ENCODE measurements at places on chromosomes 5 and 9. TPM values are rescaled to one million over a fixed set of nuclear protein-coding genes. Genes with fewer than 3 reads are reported as not detected.

- no peak for DNase-seq
Observed at GRCh38 chr9:124613849-124614248, 106.7 kb upstream of the NR5A1 start.

- DNase-seq, result no peak
Observed at GRCh38 chr5:54764102-54765090, 221.0 kb downstream of the ESM1 start.

The IFT74 gene
- total RNA-seq, result 15.1 TPM

The FGF18 gene
- 27.8 TPM for total RNA-seq

The ADAMTS19 gene
- total RNA-seq, result 39.6 TPM

- no peak for DNase-seq
Observed at GRCh38 chr9:16003785-16004184, 450.9 kb downstream of the CCDC171 start.

DNA sequence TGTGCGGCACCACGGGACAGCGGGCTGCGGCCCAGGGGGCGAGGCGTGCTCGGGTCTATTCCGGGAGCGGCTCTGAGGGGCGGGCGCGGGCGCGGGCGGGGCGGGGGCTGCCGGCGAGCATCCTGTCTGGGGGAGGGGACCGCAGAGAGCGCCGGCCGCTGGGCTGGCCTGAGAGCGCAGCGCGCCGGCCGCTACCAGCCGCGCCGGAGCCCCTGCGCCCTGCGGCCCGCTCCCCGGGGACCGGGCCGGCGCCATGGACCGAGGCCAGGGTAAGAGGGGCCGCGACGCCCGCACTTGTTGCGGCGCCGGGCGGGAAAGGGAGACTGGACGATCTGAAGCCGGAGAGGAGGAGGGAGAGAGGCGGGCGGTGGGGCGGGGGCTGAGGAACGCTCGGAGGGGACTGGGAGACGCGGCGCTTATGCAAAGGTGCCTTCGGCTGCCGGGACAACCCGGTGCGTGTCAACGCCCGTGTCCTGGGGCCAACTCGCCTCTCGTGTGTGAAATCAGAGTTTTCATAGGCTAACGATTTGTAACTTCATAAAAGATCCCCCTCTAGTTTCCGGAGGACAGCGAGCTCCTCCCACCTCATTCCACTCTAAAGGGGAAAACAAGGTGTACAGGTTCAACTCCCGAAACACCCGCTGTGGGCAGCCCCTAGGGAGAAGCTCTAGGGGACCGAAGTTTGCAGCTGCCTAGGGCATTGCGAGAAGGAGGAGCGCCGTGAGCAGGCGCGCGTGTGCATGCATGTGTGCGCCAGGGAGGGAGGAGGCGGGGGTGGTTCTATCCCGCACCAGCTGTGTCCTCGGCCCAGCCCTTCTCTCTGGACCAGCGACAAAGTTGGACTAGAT, at the start of gene AFAP1L1:
Gene AFAP1L1, plus strand, starts transcription at position 144 of the 848 bp plus-strand sequence. Its CDS starts 110 bp downstream, at position 254.
- peak; percentile 81 for DNase-seq

- no peak for DNase-seq
Observed at GRCh38 chr5:138755084-138755748, 2.0 kb downstream of the CTNNA1 start.

- no peak for DNase-seq
Observed at GRCh38 chr5:63121471-63121870, 542.9 kb downstream of the LRRC70 start.

The ANKRD34B gene
- total RNA-seq, result 0.13 TPM

The TMEM252 gene
- 0.09 TPM for total RNA-seq

DNA sequence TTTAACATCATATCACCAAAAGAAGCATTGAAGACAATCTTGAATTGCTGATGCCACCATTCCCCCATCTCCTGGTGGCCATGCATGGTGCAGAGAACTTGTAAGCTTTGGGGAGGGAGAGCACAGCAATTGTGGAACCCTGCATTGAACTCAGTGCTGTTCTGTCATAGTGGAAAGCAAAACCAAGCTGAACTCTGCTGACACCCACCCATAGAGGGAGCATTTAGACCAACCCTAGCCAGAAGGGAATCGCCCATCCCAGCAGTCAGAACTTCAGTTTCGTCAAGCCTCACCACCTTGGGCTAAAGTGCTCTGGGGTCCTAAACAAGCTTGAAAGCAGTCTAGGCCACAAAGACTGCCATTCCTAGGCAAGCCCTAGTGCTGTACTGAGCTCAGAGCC, 37.4 kb upstream of the RUSC2 start:
- no peak for DNase-seq

Measured in muscle of leg (tissue), 16 donors.